Suprapubic skin (tissue), 4 donors: ENCODE measurements at places on chromosomes 2 and 18.
A peak's percentile ranks its signal among the peaks of the same experiment; 100 is the strongest.

DNA sequence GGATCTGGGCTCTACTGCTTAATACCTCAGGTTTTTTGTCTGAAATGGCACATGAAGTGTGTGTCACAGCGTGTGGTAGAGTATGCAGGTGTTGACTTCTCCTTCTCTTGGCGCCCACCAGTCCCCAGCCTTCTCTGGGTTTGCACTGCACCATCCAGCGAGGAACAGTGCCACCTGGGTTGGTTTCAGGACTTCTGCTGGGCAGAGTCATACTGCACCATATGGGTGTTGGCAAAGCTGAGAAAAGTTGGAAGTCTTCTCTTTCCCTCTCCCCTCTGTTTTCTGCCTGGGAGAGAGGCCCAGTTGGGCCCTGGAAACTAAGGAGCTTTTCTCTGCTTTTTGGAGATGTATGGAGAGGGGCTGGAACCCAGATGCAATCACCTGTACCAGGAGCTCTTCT lies 43.8 kb downstream of the TMEM185B start:
- no peak for DNase-seq

GRCh38 chr2:165193178-165193777 lies 10.6 kb downstream of the SCN3A start:
- DNase-seq = no peak

GRCh38 chr18:58536534-58537271 lies 92.2 kb downstream of the ALPK2 start:
- no peak for DNase-seq

GRCh38 chr18:23588836-23589560 lies 2.7 kb upstream of the NPC1 start:
- no peak for DNase-seq

GRCh38 chr2:111168528-111169239 lies 48.0 kb downstream of the BCL2L11 start:
- DNase-seq = no peak

DNA sequence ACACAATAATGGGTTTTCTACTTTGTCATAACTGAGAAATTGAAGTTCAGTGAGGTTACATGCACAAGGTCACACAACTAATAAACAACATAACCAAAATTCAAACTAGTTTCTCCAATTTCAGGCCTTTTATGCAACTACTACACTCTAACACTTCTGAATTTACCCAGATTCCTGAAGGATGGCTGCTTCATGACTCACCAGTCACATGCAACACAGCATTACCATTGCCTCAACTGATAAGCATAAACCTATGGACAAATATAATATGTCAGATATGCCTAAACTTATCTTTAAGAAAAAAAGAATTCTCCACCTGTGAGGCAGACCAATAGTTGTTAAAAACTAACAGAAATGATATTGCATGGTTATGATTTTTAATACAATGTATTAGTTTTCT lies 586.5 kb upstream of the SLC8A1 start:
- no peak for DNase-seq

- DNase-seq = no peak
These were observed 10.7 kb downstream of the ZNF142 start for GRCh38 chr2:218648787-218649100.

DNA sequence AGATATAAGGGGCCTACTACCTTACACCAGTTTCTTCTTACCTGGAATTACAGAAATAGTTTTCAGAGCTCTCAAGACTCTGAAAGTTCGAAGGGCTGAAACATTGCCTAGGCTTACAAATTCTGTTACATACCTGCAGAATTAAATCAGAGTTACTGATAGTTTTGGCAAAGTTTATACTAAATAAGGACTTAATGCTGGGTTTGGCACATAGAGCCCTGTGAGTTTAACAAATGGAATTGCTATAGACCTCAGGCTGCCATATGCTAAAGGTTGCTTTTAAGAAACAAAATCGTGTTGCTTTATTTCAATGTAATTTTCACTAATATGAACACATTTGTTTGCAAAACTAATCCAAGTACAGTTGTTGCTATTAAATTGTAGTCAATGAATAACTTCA lies 40.1 kb downstream of the SCN3A start:
- DNase-seq = no peak

- no peak for DNase-seq
These were observed 148.8 kb downstream of the RTN4 start for GRCh38 chr2:54901224-54901986.

- DNase-seq = no peak
These were observed 39.5 kb downstream of the AQP12A start for GRCh38 chr2:240731178-240731545.

DNA sequence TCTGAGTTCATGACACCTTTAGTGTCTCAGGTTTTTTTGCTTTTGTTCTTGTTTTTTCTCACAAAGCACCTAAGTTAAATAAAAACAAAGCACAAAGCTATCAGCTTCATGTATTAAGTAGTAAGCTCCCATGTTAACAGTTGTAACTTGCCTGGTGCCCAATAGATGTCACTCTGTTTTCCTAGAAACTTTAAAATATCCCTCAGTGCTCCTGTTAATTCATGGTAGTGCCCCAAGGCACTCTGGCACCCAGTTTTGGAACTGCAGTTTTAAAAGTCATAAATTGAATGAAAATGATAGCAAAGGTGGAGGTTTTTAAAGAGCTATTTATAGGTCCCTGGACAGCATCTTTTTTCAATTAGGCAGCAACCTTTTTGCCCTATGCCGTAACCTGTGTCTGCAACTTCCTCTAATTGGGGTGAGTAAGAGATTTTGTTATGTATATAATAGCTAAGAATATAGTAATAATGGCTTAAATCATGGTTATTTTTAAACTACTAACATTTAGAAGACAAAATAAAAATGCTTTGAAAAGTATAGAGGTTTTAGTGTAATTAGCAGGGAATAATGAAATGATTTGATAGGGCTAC lies 555.0 kb upstream of the TMEFF2 start:
- no peak for DNase-seq

GRCh38 chr2:26298638-26299393 lies 47.1 kb upstream of the SELENOI start:
- no peak for DNase-seq

DNA sequence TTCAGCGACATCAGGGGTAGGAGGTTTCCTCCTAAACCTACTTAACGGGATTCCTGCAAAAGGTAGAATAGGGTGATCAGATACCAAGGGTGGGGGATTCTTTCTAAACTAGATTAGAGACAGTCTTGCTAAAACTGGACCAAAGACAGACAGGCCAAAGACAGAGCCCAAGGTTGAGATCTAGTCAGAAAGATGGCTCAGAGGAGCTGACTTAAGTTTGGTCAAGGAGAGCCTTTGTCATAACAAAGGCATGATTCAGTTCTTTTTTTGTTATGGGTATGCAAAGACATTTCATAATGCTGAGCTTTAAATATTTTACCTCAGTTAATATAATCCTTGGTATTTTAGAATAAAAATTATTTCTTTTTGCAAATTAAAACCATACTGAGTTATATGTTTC lies 17.8 kb upstream of the GPR75 start:
- no peak for DNase-seq

GRCh38 chr2:156784020-156784701 lies 348.0 kb downstream of the GPD2 start:
- no peak for DNase-seq

DNA sequence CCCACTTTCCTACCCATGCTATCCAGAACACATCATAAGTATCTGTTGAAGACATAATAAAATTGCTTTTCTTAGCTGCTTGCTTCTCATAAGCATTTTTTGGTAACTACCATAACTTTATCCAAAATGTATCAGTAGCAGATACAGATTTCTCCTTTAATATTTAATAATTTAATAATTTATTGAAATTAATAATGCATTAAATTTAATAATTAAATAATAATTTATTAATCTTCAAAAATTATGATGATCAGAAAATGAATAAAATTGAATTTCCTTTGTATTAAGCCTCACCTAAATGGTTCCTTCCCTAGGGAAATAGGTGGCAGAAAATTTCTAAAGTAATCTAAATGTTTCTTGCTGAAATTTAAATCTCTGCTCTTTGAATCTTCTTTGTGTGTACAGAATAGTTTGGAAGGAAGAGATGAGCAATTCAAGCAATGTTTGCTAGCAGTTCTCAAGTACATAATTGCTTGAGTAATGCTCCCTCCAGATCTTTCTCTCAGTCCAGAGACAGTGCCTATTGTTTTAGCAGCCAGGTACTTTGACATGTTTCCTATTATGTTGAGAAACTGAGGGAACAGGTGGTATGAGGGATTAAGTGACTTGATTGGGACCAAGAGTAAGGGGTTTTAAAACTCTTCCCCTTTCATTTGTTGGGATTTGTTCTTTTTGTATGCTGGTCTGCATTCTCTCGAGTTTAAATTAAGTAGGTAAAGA lies 123.1 kb upstream of the CYP26B1 start:
- DNase-seq = no peak

DNA sequence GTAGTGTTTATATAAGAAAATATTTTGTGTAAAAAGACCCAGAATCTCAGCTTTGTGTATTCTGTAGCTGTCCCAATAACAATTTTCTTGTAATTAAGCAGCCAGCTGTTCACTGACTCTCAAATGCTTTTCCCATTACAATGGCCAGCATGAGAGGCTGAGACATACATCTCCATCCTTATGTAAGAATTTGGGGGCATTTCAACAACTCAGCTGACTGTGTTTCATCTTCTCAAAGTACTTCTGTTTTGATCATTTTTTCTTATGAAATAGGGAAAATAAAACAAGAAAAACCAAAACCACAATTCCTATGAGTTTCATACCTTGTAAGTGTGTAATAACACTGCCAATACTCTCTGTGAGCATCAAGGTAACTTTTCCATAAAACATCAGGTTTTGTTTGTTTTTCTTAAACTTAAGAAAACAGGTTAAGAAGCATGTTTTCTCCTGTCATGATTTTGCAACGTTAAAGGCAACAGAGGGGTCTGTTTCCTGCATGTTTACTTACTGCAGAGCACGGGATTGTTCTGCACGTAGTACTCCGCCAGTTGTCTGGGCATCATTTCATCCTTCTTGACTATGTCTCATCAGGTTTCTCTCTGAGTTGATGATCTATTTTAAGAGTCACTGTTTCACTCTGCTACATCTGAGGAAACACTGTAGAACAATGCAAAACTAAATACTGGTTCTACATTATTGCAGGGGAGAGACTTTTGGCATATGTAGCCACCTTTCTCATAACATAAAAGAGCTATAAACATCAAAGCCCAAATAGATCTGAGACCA lies 62.9 kb upstream of the CYRIA start:
- no peak for DNase-seq

- no peak for DNase-seq
These were observed 6.9 kb upstream of the PARD3B start for GRCh38 chr2:204538182-204539018.

GRCh38 chr18:57581301-57581934 lies 5.1 kb downstream of the FECH start:
- no peak for DNase-seq

DNA sequence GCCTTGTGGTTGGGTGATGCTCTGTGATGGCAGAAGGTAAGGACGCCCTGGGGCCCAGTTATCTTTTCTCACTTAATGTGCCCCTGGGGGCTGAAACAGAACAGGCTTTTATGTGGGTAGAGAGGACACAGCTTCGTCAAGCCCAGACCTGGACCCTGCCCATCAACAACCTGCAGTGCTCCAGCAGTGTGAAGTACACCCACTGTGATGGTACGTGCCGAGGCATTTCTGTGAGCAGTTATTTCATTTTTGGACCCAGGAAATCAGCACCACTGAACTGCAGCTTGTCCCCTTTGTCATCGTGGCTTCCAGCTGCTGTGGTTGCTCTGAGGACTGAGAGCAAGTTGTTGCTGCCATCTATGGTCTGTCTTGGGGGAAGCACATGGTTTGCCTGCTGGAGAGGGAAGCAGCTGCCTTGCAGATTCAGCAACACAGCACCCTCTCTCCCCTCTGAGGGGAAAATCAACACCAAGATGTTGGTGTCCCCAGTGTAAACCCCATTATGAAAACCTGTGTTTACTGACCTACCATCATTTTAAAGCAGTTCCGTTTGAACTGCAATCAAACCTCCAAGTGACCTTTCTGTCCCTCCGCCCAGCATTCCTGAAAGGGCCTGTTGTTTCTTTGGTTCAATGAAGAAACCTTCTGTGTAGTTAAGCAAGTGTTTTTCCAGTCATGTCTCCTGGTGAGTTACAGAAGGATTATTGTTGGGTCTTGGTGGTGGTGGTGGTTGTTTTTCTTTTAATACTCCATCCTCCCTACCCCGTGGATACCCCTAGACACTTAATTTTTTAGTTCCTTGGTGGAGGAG lies 158.2 kb downstream of the MGAT5 start:
- peak; percentile 71 for DNase-seq

- no peak for DNase-seq
These were observed 195.9 kb upstream of the ZNF804A start for GRCh38 chr2:184402381-184402780.

DNA sequence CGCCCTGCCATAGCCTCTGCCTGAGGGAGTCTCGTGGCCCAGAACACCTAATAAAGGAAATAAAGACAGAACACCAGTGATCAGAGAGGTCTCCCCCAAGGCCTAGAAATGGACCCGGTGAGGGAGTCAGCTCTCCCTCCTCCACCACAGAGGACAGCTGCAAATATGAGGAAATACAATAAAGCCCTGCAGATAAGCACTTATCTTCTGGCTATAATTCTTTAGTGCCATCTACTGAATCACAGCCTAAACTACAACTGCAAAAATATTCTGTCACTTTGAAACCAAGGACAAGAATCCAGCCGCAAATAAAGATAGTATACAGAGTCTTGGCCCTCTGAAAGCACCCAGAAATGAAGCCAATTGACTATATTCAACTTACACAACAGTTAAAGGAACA lies 42.4 kb upstream of the TACR1 start:
- no peak for DNase-seq

- DNase-seq = peak; percentile 54
These were observed 11.0 kb downstream of the ADRA2B start for GRCh38 chr2:96105152-96105915.

DNA sequence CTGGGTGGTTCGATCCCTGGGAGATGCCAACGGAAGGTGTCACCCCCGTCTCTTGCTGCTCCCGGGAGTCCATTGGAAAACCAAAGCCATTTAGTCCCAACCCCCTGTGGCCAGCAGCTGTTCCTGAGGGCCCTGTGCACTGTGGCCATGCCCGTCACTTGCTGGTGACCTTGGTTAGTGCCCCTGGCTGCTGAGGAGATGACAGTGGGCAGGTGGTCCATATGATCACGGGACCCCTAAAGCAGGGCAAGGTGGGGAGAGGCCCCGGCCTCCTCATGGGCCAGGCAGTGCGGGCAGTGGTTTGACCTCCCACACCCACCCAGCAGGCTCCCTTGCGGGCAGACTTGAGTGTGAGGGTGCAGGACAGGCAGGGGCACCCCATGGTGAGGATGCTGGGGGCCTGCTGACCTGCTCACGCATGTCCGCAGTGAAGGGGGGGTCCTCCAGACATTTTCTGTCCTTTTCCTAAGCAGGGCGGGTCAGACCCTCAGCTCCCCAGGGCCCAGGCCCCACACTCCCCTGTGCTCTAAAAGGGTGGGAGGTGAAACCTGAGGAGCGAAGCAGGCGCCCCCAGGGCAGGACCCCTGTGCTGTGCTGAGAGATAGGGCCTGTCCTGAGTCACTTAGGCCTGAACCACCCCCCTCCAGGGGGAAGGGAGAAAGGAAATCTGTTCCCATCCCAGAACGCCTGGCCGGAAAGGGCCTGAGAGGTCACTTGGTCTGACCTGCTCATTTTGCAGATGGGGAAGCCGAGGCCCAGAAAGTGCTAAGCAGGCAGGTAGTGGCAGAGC lies 6.8 kb downstream of the ITM2C start:
- peak; percentile 56 for DNase-seq
